ENCODE measurements at places on chromosomes 12 and 14.

DNA sequence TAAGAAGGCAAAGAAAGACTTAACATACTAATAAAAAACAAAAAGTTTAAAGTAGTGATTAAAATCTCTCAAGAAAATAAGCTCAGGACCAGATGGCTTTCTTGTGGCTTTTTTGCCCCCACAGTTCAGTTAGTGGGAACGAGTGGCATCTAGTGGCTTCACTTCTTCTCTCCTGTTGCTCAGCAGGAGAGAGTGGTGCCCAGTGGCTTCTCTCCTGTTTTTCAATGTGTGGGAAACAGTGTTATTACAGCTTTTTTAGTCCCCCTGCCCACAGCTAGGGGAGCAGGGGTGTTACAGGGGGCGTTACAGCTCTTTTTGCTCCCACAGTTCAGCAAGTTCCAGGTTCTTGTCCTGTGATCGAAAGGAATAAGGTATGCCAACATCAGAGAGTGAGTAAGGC lies 135.2 kb downstream of the RERGL start:
- DNase-seq, result no peak

DNA sequence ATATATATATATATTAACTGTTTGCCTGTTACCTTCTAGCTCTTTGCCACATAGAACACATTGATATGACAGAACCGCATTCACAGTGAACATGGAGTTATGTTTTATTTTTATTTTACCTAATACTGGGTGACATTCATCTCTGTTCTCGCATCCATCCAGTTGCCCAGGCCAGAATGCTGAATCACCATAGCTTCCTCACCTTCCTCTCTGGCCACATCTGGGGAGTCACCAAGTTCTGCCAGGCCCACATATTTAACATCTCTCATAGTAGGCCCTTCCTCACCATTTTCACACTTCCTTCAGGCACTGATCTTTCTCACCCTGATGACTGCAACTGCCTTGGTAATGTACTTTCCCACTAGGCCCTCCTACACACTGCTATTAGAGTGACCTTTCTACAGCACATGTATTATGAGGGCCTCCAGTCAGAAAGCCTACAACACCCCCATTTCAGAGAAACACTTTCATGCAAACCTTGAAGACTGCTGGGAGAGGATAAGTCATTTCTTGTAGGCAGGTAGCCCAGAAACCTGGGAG lies 106.8 kb downstream of the LGR5 start:
- no peak for DNase-seq

DNA sequence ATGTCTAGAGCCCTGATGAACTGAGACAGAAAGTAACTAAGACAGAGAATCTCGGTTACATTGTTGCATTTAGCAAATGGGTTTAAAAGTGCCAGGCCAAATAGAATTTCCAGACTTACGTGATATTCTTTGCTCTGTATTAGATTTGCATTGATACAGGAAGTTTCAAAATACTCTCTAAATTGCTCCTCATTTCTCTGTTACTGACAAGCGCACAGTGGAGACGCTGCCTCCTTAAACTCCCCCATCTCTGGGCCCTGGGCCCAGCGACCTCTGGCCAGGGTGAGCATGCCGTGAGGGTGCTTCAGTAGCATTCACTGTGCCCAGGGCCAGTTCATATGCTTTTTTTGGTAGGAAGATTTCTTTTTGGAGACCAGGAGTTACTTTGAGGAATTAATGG lies 22.9 kb upstream of the EVL start:
- no peak for DNase-seq

DNA sequence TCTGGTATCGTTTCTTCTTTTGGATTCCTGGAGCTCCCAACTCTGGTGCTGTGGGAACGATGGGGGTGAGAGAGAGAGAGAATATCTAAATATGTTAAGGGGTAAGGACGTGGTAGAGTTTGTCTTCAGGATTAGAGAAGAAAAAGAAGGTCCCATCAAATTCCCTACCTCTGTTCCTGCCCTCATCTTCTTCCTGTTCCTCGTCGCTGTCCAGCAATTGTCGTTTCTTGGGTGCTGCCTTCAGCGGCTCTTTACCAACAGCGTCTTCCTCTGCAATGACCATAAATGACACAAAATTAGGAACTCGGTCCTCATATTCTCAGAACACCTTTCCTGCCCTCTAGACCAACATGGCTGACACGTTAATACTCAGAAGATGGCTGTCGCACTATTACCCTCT lies 31.5 kb downstream of the TIMELESS start:
- DNase-seq, result no peak

GRCh38 chr12:131900397-131900796 lies 6.0 kb downstream of the ULK1 start:
- no peak for DNase-seq

- DNase-seq, result no peak
Measured at GRCh38 chr12:99985129-99985570, 414 bp upstream of the ANKS1B start.

All from stimulated activated CD4-positive, alpha-beta T cell treated with anti-CD3 and anti-CD28 coated beads, Interleukin-12 subunit alpha, Interleukin-12 subunit beta, amount 100 ng/mL, for 4 hours (primary cell).